HEK293T (cell line): ENCODE measurements at places on chromosomes 3 and 15.

DNA sequence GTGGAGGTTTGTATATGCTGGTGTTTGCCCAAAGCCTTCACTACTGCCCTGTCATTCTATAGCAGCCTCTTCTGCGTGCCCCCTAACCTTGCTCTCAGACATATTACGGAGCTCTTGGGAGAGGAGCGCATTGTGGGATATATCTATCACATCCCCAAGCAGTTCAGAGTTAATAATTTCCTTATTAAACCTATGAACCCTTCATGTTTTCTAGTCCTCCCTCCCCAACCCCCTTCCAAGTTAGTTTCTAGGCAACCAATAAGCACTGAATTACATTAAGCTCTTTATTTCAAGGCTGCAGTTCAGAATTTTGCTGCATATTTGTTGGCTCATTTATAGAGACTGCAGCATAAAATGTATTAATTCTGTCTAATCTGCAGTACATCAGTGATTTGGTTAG lies 57.3 kb upstream of the GRM7 start:
- no peak for DNase-seq

DNA sequence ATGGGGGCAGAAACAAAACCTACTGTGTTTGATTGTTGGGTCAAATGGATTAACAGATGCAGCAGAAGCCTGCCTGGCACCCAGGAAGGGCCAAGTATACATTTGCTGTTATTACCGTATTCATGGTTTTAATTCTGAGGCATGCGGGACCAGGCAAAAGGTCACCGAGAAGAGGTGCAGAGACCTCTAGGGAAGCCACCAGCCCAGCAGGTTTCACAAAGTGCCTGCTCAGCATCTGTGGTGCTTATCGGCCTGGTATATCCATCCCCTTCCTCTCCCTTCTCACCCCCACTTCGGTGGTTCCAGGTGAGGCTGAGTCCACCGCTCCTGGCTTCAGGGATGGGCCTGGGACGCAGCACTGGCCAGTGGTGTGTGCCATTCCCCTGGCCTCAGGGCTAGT lies 13.1 kb downstream of the TPRA1 start:
- DNase-seq, result no peak

- DNase-seq, result no peak
These were observed 83.8 kb upstream of the MRPS22 start for GRCh38 chr3:139260041-139260486.

- DNase-seq, result peak; percentile 61
These were observed 4.1 kb upstream of the GCSAM start for GRCh38 chr3:112136959-112137693.

DNA sequence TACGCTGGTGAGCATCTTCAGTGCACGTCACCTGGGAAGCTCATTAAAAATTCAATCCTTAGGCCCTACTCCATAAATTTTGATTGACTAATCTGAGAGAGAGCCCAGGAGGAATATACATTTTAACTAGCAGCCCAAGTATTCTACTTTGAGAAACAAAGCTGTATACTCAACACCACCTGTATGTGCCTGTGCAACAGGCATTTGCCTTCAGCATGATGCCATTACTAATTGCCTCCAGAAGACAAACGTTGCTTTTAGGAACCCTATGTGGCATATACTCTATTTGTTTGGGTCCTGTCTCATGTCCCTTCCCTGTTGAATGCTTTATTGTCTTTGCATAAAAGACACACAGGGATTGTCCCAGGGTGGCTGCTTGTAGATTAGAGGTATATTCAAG lies 7.7 kb downstream of the ASTE1 start:
- no peak for DNase-seq

DNA sequence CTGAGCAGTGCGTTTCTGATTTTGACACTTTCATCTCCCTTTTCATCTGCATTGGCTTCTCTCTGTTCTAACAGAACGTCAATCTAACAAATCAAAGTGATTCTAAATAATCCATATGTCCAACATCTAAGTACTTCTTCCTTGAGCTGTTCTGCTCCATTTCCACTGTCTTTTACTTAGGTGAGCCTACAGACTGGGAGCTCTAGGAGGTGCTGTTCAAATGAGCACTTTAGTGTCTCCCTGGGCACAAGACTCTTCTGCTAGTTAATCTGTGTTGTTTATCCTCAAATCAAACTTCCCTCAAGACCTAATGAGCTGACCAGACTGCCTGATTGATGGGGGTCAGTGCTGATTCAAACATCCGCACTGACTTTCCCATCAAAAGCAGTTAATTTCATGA lies 408.1 kb downstream of the WDR72 start:
- no peak for DNase-seq

DNA sequence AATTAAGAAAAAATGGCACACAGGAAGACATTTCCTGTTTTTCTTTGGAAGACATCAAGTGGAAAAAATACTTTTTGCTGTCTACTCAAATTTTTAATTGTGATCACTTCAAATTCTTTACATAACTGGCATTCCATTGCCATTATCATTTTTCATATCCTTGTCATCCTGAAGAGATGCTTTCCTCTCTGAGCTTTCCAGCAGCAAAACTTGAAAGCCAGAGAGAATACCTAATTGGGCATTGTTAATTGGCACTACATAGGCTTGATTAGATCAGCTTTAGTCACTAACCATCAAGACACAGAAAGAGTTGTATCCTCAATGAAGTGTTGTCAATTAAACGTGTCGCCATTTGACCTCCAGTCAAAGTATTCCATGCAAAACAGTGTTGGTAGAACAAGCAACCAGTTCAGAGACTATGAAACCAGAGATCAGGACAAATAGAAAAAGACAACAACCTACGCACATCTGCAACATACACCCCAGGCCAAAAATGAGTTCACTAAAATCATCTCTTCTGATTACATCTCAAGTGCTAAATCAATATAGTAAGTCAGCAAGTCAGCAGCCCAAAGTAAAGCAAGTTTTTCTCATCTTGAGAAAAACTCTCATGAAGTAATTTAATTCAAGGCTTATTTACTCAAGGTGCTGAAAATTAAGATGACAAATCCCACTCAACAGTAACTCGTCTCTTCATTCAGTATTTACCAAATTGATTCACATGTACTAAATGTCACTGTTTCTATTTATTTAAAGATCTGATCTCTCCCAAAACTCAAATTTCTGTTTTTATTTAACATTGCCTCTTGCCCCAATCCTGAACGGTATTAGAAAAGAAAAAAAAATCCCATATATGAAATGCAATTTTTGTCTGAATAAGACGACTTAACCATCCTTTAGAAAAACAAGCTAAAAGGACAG lies 123.0 kb downstream of the SUCLG2 start:
- no peak for DNase-seq

- no peak for DNase-seq
These were observed 35.7 kb upstream of the NECTIN3 start for GRCh38 chr3:111035902-111036301.

GRCh38 chr3:195537995-195538394 lies 5.1 kb downstream of the PPP1R2 start:
- DNase-seq, result no peak

DNA sequence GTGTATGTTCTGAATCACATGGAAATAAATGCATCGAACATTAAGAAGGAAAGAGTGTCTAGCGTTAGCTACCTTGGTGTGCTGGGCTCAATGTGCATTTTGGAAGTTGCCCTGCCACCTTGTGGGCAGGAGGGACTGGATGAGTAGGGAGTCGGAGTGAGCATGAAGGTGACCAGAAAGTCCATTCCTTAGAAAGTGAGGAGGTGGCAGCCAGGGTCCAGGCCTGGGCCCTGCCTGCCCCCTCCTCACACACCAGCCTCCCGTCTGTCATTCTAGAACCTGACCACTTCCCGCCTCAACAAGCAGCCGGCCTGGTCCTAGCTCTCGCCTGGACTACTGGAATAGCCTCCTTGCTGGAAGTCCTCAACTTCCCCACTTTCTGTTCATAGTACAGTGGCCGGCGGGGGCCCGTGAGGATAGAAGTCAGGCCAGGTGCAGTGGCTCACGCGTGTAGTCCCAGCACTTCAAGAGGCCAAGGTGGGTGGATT lies 10.2 kb upstream of the GATA2 start:
- DNase-seq, result no peak

- no peak for DNase-seq
These were observed 42.9 kb downstream of the ARNT2 start for GRCh38 chr15:80447077-80447476.

DNA sequence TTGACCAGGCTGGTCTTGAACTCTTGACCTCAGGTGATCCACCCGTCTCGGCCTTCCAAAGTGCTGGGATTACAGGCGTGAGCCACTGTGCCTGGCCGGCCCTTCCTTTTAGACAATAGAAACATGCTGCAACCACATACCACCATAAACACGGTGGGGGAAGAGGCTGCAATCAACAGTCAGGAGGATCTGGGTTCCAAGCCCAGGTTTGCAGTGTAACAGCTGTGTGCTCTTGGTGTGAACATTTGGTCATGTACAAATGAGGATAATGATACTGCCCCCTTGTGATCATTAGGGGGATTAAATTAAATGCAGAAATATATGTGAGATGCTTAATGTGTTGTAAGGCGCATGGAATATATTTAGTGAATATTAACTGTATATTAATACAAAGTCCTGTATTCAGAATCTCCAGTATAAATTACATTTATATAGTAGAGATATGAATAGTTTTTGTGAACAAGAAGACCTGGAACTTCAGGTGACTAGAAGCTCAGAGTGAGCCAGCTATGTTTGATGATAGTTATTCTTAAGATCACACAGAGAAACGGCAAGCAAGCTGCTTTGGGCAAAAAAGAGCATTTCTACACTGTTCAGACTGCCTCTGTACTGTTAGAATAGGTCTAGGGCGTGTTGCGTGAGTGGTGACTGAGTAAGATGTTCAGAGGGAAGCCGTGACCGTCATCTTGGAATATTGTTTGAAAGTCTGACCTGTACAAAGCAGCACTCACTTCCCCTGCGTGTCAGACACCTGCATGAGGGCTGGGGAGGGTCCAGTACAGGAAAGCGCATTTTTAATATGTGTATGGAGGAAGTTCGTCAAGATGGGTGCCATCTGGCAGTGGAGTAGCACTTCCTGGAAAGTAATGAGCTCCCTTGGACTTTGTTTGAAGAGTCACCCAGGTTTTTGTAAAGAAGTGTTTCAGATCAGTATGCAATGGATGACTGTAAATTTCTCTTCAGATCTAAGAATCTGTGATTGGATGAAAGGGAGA lies 125.8 kb downstream of the PGPEP1L start:
- DNase-seq, result peak; percentile 68

GRCh38 chr3:25781145-25781757 lies 2.0 kb downstream of the NGLY1 start:
- no peak for DNase-seq

DNA sequence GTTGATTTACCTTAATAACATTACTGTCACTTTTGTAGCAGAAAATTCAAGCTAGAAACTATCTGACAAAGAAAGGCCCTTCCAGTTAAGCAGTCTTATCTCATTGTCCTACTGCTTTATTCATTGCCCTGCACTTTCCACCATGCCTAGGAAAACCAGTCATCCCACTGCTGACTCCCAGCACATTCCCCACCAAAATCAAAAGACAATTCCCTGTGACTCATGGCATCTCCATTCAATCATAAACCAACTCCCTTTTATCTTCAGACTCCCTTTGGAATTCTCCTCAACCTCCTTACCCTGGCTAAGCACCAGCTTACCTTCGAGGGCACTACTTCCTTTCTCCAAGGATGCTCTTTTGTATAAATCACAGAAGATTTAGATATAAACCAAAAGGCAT lies 184.3 kb downstream of the PLCH1 start:
- DNase-seq, result no peak

DNA sequence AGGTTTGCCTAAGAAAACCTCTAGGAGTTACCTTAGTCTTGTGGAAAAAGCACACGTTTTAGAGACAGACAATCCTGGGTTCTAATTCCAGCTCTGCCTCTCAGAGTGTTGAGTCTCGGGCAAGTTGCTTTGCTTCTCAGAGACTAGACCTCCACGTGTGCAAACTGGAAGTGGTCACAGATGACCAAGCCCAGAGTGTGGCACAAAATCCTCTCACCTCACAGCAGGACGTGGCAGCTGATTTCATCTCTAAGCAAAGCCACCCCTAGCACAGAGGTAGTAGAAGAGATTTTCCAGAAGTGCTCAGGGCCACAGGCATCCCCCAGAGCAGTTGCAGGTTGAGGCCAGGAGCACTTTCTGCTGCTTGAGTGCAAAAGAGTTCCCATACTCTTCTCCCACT lies 79.2 kb downstream of the CD47 start:
- no peak for DNase-seq

DNA sequence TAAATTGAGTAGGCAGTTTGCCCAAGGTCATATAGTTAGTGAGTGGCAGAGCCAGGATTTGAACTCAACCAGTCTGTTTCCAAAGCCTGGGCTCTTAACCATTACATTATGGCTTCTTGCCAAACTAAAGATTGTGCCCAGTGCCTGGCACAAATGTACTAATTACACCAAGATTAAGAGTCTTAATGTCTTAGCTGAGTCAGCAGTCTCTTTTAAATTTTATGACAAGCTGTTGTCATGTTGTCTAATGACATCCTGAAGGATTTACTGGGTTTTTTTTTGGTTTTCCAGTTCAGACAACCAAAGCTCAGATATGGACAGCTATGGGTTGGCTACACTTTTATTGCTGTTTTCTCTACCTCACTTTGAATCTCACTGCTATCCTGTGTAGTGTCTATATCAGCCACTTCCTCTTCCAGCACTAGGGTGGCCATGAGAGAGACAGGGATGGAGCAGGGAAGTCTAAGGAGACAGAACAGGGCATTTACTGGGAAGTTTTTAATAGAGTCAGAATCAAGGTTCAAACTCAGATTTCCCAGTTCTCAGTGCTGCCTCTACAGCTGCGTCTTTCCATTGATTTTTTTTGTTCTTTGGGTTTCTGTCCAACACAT lies 10.5 kb downstream of the FBXL2 start:
- no peak for DNase-seq

DNA sequence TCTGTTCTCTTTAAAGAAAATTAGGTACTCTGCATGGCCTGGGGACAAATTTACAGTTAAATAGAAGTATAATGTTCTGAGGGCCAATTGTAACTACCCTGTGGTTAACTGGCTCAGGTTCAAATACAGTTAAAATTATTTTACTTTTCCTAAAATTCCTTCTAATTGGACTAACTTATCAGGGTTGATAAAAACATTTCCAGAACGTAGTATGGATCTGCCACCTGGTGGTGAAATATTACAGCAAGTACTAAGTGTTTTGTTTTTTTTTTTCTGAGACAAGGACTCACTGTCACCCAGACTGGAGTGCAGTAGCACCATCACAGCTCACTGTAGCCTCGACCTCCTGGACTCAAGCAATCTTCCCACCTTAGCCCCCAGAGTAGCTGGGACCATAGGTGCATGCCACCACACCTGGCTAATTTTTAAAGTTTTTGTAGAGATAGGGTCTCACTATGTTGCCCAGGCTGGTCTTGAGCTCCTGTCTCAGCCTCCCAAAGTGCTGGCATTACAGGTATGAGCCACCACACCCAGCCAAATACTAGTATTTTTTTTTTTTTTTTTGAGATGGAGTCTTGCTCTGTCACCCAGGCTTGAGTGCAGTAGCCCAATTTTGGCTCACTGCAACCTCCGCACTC lies 29.2 kb downstream of the NEO1 start:
- DNase-seq, result peak; percentile 16

DNA sequence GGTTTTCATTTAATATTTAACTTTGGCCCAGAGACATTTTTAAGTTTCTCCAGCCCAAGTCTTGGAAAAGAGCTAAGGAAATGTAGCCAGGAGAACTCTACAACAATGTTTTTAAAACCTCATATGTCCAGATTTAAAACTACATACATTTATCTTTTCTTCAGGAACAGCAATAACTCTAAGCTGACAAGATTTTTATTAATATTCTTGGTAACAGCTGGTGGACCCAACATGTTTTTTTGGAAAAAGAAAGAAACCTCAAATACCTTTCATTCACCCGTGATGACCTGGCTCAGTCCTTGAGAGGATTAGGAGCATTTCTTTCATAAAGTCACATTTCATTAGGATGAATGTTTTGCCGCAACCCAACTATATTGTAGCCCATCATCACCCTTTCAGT lies 50.4 kb upstream of the CMSS1 start:
- no peak for DNase-seq
